CD14-positive monocyte (primary cell): ENCODE measurements at places on chromosomes 2 and 18. TPM values are rescaled to one million over a fixed set of nuclear protein-coding genes. Genes with fewer than 3 reads are reported as not detected.

The ATOH8 gene
- 2.0 TPM for polyA plus RNA-seq

The IL1F10 gene
- not detected for polyA plus RNA-seq

The CXCR1 gene
- polyA plus RNA-seq = 0.59 TPM

The ANO7 gene
- polyA plus RNA-seq = not detected

The OSBPL1A gene
- 6.3 TPM for polyA plus RNA-seq

The CYTIP gene
- polyA plus RNA-seq = 83.5 TPM

DNA sequence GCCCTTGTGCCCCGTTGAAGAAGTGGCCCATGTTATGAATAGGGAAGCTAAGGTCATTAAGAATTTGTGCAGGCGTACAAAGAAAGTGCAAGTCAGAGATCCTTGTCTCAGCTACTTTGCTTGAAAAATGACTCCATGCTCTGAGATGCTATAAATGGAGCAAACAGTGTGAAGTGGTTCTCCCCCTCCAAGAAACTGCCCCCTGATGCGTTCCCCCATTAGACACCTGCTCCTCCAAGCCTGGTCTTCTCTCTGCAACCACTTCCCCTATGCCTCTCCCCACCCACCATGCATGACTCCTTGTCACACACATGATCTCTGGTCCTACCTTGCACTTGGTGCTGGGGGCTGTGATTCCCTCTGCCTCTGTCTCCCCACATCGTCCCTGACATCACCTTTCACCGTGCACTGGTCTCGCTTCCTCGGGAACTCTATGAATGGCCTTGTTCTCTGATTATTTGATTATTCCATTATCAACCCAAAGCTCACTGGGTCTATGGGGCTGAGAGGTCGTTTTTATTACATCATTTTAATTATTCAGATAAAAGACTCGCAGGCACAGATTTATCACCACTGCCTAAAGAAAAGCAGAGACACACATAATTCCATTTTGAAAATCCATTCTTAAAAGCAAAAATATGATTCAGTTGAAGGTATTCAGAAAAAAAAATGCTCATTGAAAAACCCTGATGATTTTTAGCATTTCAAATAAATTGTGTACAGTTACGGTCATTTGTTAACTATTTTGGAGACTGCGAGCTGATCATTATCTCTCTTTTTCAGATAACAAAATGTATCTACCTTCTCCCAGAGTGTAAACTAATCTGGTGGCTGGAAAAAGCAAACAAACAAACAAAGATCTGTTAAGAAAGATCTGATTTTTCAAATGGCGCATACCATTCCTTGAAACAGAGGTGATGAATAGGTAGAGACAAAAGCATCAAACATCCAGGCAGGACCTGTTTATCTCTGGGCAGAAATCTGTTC lies 294.9 kb downstream of the SOX11 start:
- H3K4me3 ChIP-seq = no peak overlapping the region
- H3K27ac ChIP-seq = no peak overlapping the region
- DNase-seq = no peak
- H3K36me3 ChIP-seq = no peaks in the 10 kb centered on the region
- H3K4me1 ChIP-seq = no peaks in the 10 kb centered on the region

DNA sequence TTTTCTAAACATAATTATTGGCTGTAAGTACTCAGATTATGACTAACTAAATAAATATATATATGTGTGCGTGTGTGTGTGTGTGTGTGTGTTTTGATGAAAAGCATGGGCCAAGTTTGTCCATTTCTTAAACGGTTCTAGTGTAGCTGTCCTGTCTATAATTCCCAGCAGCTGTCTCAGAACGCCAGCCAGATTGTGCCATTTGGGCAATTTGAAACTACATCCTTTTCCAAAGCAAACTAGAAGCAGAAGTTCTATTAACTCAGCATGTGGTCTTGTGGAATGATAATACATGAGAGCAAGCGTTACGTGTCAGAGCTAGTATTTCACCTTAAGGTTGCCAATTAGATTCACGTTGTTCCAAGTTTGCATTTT lies 1.7 kb downstream of the ARHGAP28 start:
- DNase-seq = no peak
- no peaks in the 10 kb centered on the region for H3K36me3 ChIP-seq
- no peak overlapping the region for H3K4me3 ChIP-seq
- H3K27me3 ChIP-seq = peaks cover 20% of the 10 kb centered on the region
- no peak overlapping the region for H3K27ac ChIP-seq

DNA sequence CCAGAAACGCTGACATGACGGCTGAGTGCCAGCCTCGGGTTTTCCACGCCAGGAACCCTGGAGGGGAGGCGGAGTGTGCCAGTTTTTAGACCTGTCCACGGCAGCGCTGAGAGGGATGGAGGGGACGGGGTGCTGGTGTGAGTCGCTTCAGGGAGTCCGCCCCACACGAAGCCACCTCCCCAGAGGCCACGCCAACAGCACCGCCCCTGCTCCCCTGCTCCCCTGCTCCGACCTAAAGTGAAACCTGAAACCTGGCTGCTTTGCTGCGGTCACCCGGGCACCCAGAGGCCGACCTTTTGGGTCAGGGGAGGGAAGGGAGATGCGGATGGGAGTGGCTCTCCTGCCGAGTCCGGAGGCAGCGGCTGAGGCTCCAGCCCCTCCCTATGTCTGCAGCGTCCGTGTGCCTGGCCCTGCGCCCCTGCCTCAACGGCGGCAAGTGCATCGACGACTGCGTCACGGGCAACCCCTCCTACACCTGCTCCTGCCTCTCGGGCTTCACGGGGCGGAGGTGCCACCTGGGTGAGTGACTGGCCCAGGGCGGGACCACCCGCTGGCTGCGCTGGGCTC lies 38.1 kb downstream of the SNED1 start:
- DNase-seq = no peak
- no peaks in the 10 kb centered on the region for H3K27me3 ChIP-seq
- no peaks in the 10 kb centered on the region for H3K36me3 ChIP-seq
- H3K27ac ChIP-seq = no peak overlapping the region
- peaks cover 4% of the 10 kb centered on the region for H3K4me1 ChIP-seq

- no peaks in the 10 kb centered on the region for H3K4me1 ChIP-seq
- H3K4me3 ChIP-seq = no peak overlapping the region
- no peaks in the 10 kb centered on the region for H3K36me3 ChIP-seq
- DNase-seq = no peak
Measured at GRCh38 chr2:85269959-85270358, 57.8 kb downstream of the TGOLN2 start.

DNA sequence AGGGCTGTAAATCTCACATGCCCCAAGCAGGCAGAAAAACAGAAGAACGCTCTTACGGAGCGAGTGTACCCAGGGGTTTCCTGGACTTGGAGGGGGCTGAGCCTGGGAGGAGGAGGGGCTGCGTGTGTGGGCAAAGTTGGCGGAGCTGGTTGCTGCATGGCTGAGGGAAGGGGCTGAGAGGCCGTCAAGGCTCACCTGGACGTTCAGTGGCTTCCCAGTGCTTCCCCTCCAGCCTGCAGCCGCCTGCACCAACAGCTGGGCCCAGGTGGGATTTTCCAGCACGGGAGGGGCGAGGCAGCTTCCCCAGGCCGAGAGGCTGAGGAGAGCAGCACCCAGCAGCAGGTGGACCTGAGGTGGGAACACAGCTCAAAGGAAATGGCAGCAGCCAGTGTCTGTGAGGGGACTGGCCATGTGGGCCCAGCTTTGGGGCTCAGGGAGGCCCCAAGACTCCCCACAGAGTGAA lies 70.6 kb upstream of the CTDP1 start:
- no peak overlapping the region for H3K4me3 ChIP-seq
- H3K27ac ChIP-seq = no peak overlapping the region
- DNase-seq = no peak
- no peaks in the 10 kb centered on the region for H3K4me1 ChIP-seq
- no peaks in the 10 kb centered on the region for H3K36me3 ChIP-seq
- H3K27me3 ChIP-seq = no peaks in the 10 kb centered on the region

GRCh38 chr2:121309801-121310200 lies 24.8 kb upstream of the TFCP2L1 start:
- peak; percentile 86 for DNase-seq
- no peaks in the 10 kb centered on the region for H3K36me3 ChIP-seq
- no peak overlapping the region for H3K27ac ChIP-seq
- peaks cover 12% of the 10 kb centered on the region for H3K27me3 ChIP-seq
- H3K4me1 ChIP-seq = no peaks in the 10 kb centered on the region
- no peak overlapping the region for H3K4me3 ChIP-seq

GRCh38 chr2:20594957-20595356 lies 55.9 kb downstream of the HS1BP3 start:
- no peak for DNase-seq
- H3K27me3 ChIP-seq = no peaks in the 10 kb centered on the region
- no peaks in the 10 kb centered on the region for H3K36me3 ChIP-seq
- peaks cover 38% of the 10 kb centered on the region for H3K4me1 ChIP-seq
- H3K4me3 ChIP-seq = no peak overlapping the region
- no peak overlapping the region for H3K27ac ChIP-seq

GRCh38 chr2:3571284-3571683 lies 3.8 kb upstream of the RPS7 start:
- no peak overlapping the region for H3K27ac ChIP-seq
- no peaks in the 10 kb centered on the region for H3K27me3 ChIP-seq
- no peak overlapping the region for H3K4me3 ChIP-seq
- DNase-seq = no peak

GRCh38 chr2:62477573-62477972 lies 28.4 kb downstream of the TMEM17 start:
- no peaks in the 10 kb centered on the region for H3K36me3 ChIP-seq
- H3K27me3 ChIP-seq = no peaks in the 10 kb centered on the region
- peaks cover 18% of the 10 kb centered on the region for H3K4me1 ChIP-seq
- no peak overlapping the region for H3K4me3 ChIP-seq

DNA sequence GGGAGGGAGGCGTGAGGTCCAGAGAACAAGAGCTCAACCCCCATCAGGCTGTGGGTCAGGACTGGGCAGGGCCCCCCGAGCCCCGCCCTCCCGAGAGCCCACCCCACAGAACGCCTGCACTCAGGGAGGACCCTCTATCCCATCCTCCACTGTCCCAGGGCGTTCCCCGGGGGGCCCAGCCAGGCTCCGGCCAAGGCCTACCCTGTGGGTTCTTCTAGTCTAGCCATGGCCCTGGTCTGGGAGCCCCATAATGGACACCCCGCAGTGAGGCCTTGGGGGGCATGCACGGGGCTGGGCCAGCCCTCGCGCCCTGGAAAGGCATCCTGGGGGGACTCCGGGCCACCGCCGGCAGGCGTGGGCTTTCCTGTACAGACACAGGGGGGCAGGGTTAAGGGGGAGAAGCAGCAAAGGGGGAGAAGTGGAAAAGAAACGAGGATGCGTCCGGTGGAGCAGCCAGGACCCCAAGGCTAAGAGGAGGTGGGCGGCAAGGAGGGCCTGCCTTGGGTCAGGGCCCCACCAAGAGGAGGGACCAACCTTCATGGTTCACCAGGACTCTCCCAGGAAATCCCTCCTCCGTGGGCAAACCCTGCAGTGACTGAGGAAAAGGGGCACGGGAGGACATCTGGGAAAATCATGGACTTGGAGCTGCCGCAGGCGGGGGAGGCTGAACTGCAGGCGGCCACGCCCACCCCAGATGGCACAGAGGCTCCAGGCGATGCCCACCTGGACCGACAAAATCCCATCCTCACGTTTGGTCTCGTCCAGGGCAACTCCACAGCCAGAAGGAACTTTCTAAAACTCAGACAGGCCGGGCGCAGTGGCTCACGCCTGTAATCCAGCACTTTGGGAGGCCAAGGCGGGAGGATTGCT lies 2.7 kb upstream of the CROCC2 start:
- no peak overlapping the region for H3K27ac ChIP-seq
- no peaks in the 10 kb centered on the region for H3K36me3 ChIP-seq
- DNase-seq = no peak
- no peak overlapping the region for H3K4me3 ChIP-seq
- H3K27me3 ChIP-seq = no peaks in the 10 kb centered on the region

DNA sequence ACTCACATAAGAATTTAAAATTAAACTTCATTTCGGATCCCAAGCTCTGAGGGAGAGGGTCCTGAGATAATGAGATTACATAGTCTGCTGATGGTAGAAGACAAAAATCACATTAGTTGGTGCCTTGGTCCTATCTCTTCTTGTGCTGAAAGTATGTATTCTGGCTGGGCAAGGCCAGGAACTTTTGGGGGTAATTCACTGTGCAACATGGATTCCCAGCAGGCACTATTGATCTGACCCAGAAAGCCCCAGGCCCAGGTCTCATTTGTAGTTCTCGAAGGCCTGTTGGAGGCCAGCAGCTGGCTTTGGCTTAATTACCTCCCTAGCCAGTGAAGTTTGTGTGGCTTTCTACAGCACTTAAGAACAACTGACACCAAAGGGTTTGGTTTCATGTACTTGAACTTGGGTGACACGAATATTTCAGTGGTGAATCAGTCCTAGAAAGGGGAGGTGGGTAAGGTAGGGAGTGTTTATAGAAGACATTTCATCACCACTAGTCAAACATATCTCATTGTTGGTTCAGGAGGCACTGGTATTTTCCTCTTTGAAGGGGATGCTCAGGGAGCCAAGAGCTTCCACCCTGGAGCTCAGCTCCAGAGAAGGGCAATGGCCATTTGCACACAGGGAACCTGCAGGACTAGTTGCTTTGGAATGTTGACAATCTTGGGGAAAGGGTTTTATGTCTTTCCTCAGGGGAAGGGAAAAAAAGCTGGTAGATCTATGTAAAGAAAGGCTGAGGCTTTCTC lies 217.8 kb downstream of the OSR1 start:
- no peak overlapping the region for H3K27ac ChIP-seq
- no peaks in the 10 kb centered on the region for H3K27me3 ChIP-seq
- H3K4me1 ChIP-seq = no peaks in the 10 kb centered on the region
- H3K4me3 ChIP-seq = no peak overlapping the region
- no peak for DNase-seq
- H3K36me3 ChIP-seq = no peaks in the 10 kb centered on the region

GRCh38 chr18:9008709-9009635 lies 93.5 kb upstream of the NDUFV2 start:
- no peaks in the 10 kb centered on the region for H3K36me3 ChIP-seq
- no peaks in the 10 kb centered on the region for H3K27me3 ChIP-seq
- H3K4me1 ChIP-seq = no peaks in the 10 kb centered on the region
- no peak overlapping the region for H3K4me3 ChIP-seq
- no peak overlapping the region for H3K27ac ChIP-seq

DNA sequence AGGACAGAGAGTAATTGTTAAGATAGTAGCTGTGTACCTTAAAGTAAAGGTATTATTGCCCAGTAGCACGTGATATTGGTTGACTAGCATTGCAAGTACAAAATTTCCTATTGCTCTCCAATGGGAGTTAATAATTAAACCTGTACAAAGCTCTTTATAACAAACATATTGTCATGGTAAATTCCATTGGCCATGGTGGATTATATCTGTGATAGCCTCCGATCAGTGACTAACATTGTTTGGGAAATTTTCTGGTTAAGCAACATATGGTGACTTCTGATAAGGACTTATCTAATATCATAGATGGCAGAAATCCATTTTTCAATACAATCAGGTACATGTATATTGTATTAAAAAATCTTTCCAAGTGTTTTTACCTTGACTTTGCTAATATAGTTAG lies 360.8 kb downstream of the DCC start:
- no peak overlapping the region for H3K4me3 ChIP-seq
- H3K4me1 ChIP-seq = no peaks in the 10 kb centered on the region
- no peak overlapping the region for H3K27ac ChIP-seq
- no peak for DNase-seq
- H3K27me3 ChIP-seq = no peaks in the 10 kb centered on the region
